ENCODE measurements at places on chromosomes 13 and 19. TPM values are rescaled to one million over a fixed set of nuclear protein-coding genes. Genes with fewer than 3 reads are reported as not detected.

Gene CASP14
- total RNA-seq, result 0.12 TPM

Gene OR7D2
- 0.79 TPM for total RNA-seq

Gene INAFM1
- 20.8 TPM for total RNA-seq

Gene PROSER3
- 72.0 TPM for total RNA-seq

Gene ZNF443
- total RNA-seq, result 4.1 TPM

Gene KLK6
- 0.71 TPM for total RNA-seq

Gene AKT2
- total RNA-seq, result 229 TPM

Gene METTL21C
- total RNA-seq, result not detected

Gene NKPD1
- total RNA-seq, result 1.3 TPM

Gene KCNN1
- total RNA-seq, result 15.9 TPM

Gene SYCN
- 98.0 TPM for total RNA-seq

Gene LGALS7B
- 8.1 TPM for total RNA-seq

Gene BST2
- 37.4 TPM for total RNA-seq

Gene KLK1
- 0.43 TPM for total RNA-seq

Gene SERTM1
- 0.31 TPM for total RNA-seq

Gene MCEMP1
- total RNA-seq, result not detected

Gene BBC3
- 10.0 TPM for total RNA-seq

Gene SIGLEC5
- total RNA-seq, result not detected

Gene RDH8
- 1.7 TPM for total RNA-seq

Gene RNF225
- not detected for total RNA-seq

Gene IFNL1
- not detected for total RNA-seq
